Activated naive CD4-positive, alpha-beta T cell (primary cell): ENCODE measurements at places on chromosomes 1 and 21.

DNA sequence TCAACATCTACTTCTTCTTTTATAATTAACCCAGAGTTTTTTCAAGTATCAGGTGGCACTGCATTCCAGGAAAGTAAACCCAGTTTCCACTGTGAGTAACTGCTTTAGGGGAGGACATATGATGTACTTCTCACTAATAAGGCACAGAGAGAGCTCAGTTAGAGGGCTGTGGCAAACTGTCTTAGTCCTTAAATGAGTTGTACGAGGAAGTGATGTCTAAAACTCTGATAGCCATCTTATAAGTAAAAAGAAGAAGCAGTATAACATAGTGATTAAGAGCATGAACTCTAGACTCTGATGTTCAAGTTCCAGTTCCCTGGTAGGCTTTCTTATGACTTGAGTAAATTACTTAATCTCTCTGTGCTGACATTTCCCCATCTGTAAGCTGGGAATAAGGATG, 58.7 kb upstream of the PTGS2 start:
- no peak for DNase-seq

DNA sequence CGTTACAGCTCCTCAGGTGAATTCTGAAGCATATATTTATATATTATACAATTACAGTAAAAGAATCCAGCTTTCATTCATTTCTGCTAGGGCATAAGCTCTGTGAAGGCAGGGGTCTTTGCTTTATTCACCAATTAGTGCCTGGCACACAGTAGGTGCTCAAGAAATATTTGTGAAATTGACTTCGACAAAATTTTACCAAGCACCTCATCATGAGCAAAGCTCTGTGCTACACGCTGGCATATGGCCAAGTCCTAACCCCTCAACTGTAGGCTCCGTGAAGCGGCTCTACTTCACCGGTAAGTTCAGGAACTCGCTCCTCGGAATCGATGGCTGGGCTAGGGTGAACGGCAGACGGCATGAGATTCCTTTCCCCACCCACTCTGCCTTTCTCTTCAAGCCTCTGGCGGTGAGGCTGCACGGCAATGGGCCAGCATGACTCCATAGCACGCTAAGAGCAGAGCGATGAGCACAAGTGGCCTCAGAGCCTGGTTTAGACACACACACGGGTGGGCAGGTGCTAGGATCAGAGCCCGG, 8.7 kb downstream of the C1orf174 start:
- DNase-seq: no peak

DNA sequence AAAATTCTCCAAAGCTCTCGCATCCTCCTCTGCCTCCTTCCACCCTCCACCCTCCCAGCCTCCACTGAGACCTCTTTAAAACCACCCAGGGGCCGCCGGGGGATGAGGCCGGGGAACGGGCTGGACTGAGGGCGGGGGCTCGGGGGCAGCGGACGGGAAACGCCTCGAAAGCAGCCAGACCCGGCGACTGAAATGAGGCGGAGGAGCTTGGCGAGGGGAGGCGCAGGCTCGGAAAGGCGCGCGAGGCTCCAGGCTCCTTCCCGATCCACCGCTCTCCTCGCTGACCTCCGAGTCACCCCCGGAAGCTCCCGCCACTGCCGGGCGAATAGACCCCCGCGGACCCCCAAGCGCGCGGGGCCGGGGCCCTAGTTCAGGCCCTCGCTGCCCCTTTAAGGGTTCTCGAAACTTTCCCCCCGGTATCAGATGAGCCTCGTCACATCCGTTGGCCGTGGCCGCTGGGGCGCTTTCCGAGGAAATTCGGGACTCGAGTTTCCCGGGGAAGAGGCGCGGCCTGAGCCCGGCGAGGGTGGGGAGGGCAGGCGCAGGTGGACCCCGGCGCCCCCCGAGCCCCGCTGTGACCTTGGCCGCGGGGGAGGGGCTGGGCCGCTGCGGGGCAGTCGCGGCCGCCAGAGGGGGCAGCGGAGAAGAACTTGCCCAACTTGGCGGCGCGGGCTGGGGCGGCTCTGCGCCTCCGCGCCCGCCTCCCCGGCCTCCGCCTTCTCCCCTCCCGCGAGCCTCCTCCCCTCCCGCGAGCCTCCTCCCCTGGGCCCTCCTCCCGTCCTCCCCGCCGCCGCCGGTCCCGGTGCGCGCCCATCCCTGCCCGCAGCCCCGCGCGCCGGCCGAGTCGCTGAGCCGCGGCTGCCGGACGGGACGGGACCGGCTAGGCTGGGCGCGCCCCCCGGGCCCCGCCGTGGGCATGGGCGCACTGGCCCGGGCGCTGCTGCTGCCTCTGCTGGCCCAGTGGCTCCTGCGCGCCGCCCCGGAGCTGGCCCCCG, at the start of gene BACE2:
Gene BACE2, plus strand, starts transcription at position 813 of the 995 bp plus-strand sequence. Its CDS starts 104 bp downstream, at position 917.
- no peak for DNase-seq

DNA sequence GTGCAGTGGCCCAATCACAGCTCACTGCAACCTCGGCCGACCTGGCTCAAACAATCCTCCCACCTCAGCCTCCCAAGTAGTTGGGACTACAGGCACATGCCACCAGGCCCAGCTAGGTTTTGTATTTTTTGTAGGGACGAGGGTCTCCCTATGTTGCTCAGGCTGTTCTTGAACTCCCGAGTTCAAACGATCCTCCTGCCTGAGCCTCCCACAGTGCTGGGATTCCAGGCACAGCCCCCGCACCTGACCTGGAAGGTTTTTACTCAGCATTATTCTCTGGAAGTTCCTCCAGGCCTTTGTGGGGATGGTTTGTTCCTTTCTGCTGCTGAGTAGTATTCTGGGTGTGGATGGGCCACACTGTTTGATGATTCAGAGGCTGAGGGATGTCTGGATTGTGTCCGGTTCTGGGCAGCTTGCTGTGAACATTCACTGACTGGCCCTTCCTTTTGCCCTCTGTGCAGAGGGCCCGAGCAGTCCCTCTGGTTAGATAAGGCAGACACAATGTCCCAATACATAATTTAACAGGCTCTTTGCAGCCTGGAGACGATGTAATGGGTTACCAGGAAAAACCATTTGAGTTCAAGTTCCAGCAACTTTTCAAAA, 6.0 kb upstream of the TRAPPC10 start:
- DNase-seq: no peak

DNA sequence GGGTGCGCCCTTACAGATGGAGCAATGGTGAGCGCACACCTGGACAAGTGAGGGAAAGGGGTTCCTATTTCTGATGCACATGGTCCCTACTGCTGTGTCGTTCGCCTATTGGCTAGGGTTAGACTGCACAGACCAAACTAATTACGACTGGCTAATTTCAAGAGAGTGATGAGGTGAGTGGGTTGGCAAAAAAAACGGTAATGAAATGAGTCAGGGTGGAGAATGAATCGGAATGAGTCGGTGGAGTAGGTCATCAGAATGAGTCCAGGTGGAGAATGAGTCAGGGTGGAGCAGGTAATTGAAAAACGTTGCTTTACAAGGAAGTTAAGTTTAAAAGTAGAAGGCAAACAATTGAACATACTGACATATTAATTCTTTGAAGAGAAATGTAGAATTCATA, 79.8 kb downstream of the WDR4 start:
- no peak for DNase-seq

- no peak for DNase-seq
Observed at GRCh38 chr21:46424621-46425020, 34.1 kb upstream of the DIP2A start.

GRCh38 chr1:218656301-218657037, 311.3 kb downstream of the TGFB2 start:
- DNase-seq: no peak

- no peak for DNase-seq
Observed at GRCh38 chr1:200161801-200162200, 134.3 kb downstream of the NR5A2 start.

DNA sequence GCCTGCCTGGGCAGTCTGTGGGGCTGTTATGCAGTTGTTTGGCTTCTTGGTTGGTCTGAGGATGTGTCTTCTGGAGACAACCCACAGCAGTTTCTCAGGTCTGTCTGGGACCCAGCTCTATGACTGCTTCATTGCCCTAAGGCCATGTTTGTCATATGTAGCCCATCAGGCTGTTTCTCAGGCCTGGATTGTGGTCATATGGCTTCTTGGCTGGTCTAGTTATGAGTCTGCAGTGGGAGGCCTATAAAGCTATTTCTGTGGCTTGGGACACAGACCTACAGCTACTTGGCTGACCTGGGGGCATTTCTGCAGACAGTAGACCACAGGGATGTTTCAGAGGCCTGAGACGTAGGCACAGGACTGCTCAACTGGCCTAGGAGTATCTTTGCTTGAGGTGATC, 41.5 kb downstream of the CHIA start:
- no peak for DNase-seq

GRCh38 chr1:234862360-234862943, 252.5 kb upstream of the IRF2BP2 start:
- no peak for DNase-seq

GRCh38 chr1:55065648-55066047, 26.3 kb downstream of the PCSK9 start:
- DNase-seq: no peak

GRCh38 chr1:202244841-202245261, 51.3 kb downstream of the LGR6 start:
- DNase-seq: no peak

DNA sequence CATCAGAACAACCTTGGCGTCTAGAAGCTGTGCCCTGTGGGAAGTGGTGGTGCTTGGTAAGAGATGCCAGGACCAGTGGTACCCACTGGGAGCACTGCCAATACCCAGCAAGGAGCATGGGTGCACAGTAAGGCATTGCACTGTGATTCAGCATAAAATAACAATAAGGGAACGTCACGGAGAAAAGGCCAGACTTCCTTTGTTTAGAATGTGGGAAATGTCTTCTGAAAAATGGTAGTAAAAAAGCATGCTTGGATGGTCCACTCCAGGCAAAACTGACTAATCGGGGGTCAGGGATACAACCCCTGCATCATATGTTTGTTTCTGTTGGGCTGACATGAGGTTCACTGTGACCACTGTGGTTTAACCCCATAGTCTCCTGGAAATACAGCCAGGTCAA, 14.7 kb downstream of the METTL18 start:
- DNase-seq: no peak

GRCh38 chr1:200448034-200448762, 38.4 kb upstream of the ZNF281 start:
- no peak for DNase-seq

- DNase-seq: no peak
Observed at GRCh38 chr1:212698467-212699103, 1.1 kb downstream of the BATF3 start.

GRCh38 chr21:14901482-14901958, 163.3 kb downstream of the NRIP1 start:
- DNase-seq: no peak

GRCh38 chr1:2019571-2020309, 595 bp downstream of the GABRD start:
- DNase-seq: no peak

- DNase-seq: no peak
Observed at GRCh38 chr1:209626346-209627026, 25.7 kb downstream of the LAMB3 start.

- DNase-seq: no peak
Observed at GRCh38 chr1:213186168-213186567, 135.1 kb downstream of the RPS6KC1 start.

- DNase-seq: no peak
Observed at GRCh38 chr1:169487133-169487532, 1.4 kb upstream of the SLC19A2 start.

GRCh38 chr21:45613396-45613795, 30.1 kb upstream of the PCBP3 start:
- no peak for DNase-seq

- DNase-seq: no peak
Observed at GRCh38 chr1:36070349-36070748, 13.5 kb upstream of the TEKT2 start.

- DNase-seq: no peak
Observed at GRCh38 chr1:31058012-31058411, 7.5 kb downstream of the PUM1 start.

DNA sequence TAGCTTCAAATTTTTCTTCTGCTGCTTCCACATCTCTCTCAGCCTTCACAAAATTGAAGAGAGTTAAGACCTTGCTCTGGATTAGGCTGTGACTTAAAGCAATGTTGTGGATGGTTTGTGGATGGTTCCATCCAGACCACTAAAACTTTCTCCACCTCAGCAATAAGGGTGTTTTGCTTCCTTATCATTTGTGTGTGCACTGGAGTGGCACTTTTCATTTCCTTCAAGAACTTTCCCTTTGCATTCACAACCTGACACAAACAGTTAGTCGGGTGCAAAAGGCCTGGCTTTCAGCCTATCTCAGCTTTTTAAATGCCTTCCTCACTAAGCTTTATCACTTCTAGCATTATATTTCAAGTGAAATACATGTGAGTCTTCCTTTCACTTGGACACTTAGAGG, 30.3 kb downstream of the DENND1B start:
- DNase-seq: no peak

- no peak for DNase-seq
Observed at GRCh38 chr1:53091841-53092645, 30.0 kb downstream of the PODN start.

DNA sequence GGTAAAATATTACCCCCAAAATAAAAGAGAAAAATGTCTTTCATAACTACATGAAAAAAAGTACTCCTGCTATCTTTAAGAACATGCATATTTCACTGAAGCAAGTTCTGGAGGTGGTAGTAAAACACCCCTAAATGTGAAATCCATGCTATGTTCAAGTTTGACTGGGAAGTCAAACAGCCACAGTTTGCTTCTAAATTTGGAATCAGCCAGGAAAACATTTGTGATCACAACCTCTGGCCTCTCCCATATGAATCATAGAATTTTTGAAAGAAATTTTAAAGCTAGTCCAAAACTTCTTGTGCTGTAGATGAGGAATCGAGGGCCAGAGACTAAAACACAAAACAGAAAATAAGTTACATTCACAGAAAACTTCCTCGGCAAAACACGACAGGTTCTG, 6.6 kb downstream of the SORT1 start:
- DNase-seq: no peak

DNA sequence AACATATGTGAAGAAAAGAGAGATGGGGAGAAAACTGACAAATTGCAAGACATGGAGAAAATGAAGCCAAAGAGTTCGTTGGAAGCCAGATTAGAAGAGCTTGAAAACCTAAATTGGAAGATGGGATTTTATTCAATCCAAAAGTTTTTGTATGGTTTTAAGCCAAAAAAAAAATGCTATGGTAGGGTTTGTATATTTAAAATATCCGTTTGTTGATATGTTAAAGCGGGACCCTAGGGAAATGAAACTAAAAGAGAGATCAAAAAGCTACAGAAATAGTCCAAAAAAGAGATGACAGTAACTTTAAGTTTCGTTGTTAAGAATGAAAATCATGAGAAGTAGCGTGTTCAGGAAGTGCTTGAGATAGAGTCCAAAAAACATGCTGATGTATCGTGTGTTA, 617.7 kb upstream of the ADGRL2 start:
- DNase-seq: no peak

GRCh38 chr1:44425341-44426082, 20.5 kb downstream of the RNF220 start:
- no peak for DNase-seq

- no peak for DNase-seq
Observed at GRCh38 chr1:32197074-32197473, 3.3 kb upstream of the CCDC28B start.

GRCh38 chr1:12424087-12424529, 193.9 kb downstream of the DHRS3 start:
- no peak for DNase-seq

DNA sequence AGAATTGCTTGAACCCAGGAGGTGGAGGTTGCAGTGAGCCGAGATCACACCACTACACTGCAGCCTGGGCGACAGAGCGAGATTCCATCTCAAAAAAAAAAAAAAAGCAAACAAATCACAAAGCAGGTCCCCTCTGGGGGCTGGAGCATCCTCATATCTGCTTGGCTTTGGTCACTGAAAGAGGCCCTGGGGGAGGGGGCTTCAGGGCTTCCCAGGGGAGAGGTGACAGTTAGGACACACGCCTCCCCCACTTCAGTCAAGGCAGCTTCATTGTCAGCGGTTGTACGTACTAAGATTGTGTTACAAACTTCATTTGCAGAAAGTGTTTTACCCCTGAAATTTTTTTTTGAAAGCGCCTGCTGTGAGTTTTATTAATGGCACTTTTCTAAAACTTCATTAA, 130.5 kb downstream of the DHRS3 start:
- DNase-seq: no peak
